ENCODE measurements at places on chromosomes 5 and 9.

DNA sequence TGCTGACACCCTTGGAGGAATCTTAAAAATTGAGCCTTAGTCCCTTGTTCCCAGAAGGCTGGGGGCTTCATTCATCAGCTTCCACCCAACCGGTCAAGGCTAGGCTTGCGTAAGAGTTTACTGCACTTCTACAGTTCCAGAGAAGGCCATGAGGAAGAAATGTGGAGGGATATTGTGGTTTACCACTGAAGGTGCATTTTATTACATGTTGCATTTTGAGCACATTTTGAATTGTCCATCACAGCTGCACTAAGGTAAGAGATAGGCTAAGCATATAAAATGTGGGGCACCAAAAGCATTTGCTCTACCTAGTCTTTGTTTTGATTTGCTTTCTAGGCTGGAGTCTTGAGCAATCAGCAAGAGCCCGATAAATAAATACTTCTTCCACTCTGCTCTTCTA, 167.1 kb upstream of the PAPPA start:
- DNase-seq = no peak

- no peak for DNase-seq
These were observed 9.9 kb upstream of the FBP1 start for GRCh38 chr9:94649100-94649819.

DNA sequence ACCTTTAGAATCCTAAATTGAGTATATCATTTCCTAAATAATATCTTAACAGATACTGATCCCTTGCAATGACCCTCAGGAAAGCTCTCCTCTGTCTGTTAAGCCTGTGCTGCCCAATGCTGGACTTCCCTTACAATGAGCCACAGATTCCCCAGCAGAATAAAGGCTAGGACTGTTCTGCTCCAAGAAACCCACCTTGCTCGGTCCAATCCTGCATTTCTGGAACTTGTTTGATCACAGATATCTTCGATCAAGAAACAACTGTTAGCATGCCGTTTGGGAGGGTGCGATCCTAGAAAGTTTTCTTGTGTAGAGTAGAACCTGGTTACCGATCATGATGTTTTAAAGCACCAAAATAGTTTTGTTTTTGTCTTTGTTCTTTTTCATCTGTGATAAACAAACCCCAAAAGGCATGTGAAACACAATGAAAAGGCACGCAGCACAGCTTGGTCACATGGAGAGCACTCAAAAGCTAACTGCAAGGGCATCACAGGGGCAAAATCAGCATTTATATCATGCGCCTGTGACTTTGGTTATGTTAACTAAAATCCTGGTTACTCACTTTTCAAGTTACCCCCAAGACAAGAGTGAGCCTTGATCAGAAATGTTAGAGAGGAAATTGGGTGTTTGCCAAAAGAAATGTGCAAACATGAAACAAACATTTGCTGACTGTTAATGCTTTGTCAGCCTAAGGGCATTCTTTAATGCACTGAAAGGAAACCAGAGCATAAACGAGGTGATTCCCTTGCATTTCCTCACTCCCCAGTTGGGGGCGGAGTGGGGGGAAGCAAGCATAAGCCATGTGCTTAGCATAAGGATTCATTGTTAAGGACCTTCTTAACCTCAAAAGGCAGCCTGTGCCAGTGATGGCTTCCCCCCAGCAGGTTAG, 61.9 kb upstream of the ADAMTS16 start:
- DNase-seq = no peak

GRCh38 chr5:95759634-95760033, 28.5 kb downstream of the RHOBTB3 start:
- no peak for DNase-seq

DNA sequence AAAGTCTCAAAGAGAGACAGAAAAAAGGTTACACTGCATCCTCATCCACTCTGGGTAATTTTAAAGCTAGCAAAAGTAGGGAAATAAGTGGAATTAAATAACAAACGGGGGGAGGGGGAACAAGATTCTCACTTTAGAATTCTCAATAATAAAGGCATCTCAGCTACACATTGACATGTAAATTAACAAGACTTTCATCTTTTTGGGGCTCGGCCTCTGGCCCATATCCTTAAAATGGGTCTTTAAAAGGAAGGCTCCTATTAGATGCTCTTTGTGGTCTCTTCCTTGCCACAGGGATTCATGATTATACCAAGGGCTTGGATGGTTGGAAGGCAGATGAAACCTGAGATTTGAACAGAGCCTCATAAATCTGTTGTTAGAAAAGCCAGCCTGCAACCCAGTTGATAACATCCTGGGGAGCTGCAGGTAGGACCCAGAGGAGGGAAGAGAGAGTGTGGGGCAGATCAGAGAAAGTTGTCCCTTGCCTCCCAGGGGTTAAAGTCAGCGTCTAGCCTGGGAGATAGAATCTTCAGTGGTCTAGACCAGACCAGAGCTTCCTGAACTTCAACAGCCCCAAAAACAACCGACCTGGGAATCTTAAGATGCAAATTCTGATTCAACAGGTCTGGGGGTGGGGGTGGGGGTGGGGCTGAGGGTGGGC, 135.9 kb downstream of the GCNT1 start:
- DNase-seq = no peak

- no peak for DNase-seq
These were observed 151.6 kb upstream of the MAP1B start for GRCh38 chr5:71955723-71956122.

DNA sequence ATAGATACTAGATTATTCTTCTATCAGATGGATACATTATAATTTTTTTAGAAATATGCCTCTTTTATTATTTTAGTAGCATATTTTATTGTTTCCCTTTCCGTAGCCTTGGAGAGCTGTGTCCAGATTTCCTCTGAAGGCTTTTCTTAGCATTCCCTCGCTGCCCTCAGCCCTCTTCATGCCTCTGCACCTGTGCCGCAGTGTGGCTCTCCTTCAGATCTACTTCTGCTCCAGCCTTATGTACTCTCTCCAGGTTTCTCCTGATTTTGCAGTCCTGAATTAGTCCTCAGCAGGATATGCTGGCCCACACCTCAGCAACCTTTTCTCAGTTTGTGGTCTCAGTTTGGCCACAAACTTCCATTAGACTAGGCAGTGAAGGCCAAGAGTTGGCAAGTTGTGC, 1052.0 kb downstream of the TAF11L14 start:
- DNase-seq = no peak

DNA sequence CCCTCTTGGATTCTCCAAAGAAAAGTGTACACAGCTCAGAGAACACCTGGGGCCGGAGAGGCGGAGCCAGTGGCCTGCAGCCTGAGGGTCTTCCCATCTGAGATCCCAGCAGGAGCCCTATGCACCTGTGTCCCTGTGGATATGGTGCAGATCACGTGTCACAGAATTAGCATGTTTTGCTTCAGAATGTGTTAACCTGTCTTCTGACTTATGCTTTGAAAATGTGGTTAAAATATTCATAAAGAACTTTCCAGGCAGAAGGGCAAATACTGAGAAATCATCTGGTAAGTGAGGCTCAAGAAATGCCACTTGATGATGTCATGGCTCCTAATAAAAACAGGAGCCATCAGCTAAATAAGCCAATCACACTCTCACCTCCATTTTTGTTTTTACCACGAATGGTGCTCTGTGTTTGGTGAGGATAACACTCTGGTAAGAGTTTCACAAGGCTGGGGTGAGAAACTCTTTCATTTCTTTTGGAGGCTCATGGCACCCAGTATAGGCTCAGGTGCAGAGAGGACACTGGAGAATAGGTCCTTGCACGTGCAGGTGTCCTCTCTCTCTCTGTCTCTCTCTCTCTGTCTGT, 279.8 kb downstream of the FSTL4 start:
- no peak for DNase-seq

GRCh38 chr9:108704156-108704852, 151.5 kb downstream of the ACTL7B start:
- no peak for DNase-seq

GRCh38 chr5:168985454-168985853, 315.5 kb downstream of the SLIT3 start:
- no peak for DNase-seq

GRCh38 chr5:177113566-177114424, 19.8 kb upstream of the NSD1 start:
- no peak for DNase-seq

- DNase-seq = no peak
These were observed 3.6 kb upstream of the SPATA31E1 start for GRCh38 chr9:87878989-87879511.

- no peak for DNase-seq
These were observed 212.7 kb downstream of the CHSY3 start for GRCh38 chr5:130116972-130117371.

- DNase-seq = no peak
These were observed 202.6 kb downstream of the SEMA5A start for GRCh38 chr5:9343146-9343850.

DNA sequence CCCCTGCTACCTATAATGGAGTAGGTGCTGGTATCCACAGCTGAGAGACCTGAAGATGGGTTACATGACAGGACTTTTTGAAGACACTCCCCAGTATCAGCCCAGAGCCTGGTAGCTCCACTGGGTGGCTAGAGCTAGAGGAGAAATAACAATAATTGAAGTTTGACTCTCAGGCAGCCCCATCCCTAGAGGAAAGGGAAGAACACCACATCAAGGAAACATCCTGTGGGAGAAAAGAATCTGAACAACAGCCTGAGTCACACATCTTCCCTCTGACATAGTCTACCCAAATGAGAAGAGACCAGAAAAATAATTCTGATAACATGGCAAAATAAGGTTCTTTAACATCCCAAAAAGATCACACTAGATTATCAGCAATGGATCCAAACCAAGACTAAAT, 432.1 kb downstream of the CDH18 start:
- DNase-seq = no peak

DNA sequence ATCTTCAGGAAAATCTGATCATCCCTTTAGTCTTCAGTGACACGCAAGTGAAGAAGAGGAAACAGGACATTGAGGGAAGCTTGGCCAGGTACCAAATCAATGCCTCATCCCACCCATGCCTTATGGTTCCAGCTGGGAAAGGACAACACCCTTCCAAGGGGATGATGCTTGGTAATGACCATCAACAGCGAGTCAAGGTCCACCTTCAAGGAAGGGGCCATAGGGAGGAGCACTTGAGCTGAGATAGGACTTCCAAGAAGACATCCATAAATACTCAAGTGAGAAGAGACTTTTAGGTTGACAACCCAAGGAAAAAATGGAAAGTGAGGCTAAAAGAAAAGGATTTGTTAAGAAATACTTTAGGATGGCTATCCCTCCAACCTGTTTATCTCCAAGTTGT, 27.1 kb upstream of the GAS1 start:
- DNase-seq = no peak

- DNase-seq = no peak
These were observed 14.1 kb upstream of the C5orf58 start for GRCh38 chr5:170218726-170219125.

GRCh38 chr5:4772591-4772990, 367.5 kb upstream of the ADAMTS16 start:
- DNase-seq = no peak

DNA sequence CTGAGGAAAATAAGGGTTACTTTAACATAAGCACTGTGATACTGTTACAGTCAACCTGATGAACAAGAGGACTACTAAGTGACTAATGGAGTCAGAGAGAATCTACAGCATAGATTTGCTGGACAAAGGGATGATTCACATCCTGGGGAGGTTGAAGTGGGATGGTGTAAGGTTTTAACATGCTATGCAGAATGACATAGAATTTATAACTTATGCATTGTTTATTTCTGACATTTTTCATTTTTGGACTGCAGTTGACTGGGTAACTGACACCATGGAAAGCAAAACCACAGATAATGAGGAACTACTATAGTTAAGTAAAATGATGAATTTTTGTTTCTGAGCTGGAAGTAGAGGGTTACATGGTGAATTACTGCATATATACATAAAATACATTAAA, 389.2 kb downstream of the MAT2B start:
- DNase-seq = no peak

DNA sequence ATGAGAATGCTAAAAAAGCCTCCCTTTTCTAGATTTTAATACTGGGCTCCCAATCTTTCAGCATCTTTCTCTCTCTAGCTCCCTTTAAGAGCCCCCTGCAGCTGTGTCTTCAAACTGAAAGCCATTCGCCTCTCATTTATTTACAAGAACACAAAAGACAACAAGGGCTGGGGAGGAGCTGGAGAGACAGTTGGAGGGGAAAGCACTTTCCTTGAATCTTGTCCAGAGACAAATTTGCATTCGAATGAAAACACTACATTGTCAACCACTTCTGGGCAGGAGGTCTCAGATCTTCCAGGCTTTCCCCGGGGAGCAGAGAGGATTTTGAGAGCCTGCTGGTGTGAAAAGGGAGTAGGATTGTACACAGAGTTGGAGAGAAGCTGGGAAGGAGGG, 518.3 kb downstream of the CTNND2 start:
- no peak for DNase-seq

DNA sequence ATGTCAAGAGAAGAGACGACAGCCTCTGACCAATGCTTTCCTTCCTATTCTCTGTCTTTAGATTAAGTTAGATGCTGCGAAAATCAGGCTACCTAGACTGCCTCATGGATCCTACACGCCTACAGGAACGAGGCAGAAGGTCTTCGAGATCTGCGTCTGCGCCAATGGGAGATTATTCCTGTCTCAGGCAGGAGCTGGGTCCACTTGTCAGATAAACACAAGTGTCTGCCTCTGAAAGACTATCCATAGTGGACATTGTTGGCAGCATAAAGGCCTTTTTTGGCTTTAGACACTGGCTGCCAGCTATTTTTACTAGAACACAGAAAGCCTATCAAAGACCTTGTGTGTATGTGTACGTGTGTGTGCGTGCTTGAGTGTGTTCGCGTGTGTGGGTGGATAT, 90.9 kb upstream of the PPP1R2B start:
- DNase-seq = no peak

GRCh38 chr5:90144625-90145327, 264.8 kb downstream of the CETN3 start:
- DNase-seq = no peak

GRCh38 chr5:14414007-14414406, 167.6 kb upstream of the OTULINL start:
- DNase-seq = no peak

DNA sequence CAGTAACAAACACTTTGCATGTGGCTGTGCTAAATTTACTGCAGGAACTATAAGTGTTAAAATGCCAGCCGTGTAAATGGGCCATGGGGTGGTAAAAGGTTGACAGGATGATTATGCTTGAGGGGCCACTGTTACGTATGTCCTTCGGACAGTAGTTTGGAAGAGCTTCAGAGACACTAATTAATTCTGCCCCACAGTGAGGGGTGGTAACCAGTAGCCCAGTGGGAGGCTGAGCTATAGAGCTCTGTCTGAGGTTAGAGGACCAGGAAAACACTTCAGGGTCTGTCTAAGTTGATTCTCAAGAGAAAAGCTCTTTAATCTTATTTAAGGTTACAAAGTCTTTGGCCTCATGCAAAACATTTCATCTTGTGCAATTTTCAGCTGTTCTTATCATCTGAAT, 176.6 kb downstream of the DMRTA1 start:
- DNase-seq = no peak

- DNase-seq = no peak
These were observed 18.1 kb downstream of the KDM3B start for GRCh38 chr5:138370537-138370936.

DNA sequence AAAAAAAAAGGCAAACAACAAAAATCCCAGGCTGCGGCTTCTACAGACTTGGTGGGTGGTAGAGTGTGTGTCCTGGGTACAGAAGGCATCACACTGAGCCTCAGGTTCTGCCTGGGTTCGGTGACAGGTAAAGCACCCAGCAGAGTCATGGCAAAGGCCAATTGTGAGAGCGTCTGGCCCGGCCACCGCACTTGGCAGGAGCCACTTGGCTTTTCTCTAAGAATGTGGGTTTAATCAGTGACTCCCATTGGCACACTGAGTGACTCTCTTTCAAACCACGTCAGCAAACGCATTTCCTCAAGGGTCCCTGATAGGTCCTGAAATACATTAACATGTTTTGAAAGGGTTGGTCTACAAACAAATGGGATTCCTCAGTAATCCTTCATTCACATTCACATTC, 17.0 kb downstream of the COL23A1 start:
- DNase-seq = no peak
